ENCODE measurements at places on chromosomes 7 and 10.

GRCh38 chr7:65968256-65969185 is 13.5 kb downstream of the GUSB start:
- DNase-seq = no peak

DNA sequence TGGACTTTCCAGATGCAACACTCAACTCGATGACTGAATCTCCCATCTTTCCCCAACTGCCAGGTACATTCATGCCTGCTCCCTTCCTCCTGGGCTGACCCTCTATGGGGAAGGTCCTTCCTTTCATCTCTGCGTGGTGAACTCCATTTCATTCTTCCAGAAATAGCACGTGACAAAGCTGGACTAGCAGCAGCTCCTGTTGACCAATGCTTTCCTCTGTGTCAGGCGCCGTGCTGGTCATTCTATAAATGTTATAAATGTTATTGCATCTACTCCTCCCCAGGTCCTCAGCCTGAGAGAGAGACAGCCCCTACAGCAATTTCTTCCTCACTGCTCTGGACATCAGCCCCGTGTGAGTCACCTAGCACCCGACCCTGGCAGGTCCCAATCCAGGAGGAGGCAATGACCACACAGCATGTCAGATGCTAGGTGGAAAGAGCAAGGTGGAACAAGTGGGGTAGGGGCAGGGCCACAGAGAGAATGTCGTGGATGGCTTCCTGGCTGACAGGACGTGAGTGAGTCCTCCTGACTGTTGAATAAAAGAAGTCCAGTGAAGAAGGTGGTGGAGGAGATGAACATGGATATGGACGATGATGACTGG is 178.1 kb downstream of the ADAM12 start:
- no peak for DNase-seq

DNA sequence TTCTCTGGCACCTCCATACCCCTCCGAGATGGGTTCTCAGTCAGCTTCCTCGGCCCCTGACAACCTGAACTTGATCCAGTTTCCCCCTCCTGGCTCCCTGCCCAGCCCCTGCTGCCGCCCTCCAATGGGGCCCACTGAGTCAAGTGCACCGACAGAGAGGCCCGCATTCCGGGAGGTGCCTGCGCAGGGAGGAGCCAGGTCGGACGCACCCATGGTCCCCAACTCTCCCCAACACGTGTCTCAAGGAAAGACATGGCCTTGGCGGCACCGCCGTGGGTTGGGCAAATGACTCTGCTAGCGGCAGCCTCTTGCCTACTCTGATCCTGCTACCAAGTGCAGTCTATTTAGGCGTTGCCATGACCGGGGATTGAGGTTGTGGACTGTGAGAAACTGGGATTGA is 275.3 kb downstream of the SNX13 start:
- DNase-seq = no peak

DNA sequence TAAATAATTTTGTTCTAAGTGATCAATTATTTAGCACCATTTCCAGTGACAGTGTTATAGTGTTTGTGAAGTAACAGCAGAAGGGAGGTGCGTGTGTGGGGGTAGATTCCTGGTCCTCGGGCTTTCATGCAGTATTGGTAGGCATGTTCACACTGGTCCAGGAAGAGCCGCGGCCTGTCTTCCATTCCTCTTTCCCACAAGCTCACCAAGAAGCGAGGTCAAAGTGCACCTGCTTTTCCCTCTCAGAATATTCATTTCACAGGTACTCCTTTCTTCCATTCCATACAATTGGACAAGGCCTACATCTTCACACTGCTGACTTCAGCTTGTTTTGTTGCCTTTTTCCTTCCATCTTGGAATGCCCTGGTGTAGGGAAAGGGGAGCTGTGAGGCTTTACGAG is 151.8 kb upstream of the CELF2 start:
- DNase-seq = no peak

GRCh38 chr10:6082496-6083395 is 6.1 kb upstream of the RBM17 start:
- DNase-seq = no peak

DNA sequence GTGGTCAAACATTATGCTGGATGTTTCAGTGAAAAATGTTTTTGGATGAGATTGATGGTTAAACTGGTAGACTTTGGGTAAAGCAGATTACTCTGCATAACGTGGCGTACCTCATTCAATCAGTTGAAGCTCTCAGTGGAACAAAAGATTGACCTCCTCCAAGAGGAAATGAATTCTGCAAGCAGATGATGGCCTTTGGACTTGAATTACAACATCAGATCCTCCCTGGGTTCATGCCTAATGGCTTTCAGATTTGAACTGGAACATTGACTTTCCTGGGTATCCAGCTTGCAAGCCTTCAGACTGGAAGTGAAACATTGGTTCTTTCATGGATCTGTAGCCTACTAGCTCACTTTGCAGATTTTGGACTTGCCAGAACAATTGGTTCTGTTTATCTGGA is 169.3 kb upstream of the MALRD1 start:
- no peak for DNase-seq

DNA sequence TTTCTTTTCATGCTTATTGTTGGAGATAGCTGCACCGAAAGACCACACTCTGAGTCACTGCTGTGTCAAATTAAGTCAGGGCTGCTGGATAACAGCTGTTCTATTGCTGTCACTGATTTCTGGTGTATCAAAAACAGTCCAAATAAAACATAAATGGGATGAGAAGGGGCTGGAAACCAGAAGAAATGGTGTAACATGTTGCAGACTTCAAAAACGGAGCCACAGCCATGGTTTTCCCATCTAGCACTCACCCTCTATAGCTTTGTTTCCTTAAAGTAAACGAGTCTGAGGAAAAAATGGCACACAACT is 103.3 kb upstream of the DIP2C start:
- DNase-seq = no peak

DNA sequence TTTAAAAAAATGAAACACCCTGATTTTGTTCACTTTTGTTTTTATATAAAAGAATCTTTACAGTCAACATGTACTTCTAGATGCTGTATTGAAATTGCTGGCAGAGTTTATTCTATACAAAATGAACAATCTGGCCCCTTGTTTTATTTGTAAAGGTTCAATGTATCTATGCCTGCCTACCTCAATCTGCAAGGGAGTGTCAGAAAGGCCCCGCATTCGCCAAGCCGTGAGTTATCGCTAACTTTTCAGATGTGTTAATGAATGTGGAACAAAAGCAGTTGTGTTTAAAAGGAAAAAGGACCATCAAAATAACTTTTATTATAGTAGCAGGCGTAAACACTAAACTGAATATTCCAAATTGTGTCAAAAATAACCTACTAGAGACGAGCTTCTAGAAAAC is 14.6 kb downstream of the LUC7L2 start:
- DNase-seq = no peak

GRCh38 chr10:67036808-67037207 is 111.0 kb downstream of the LRRTM3 start:
- DNase-seq = no peak

GRCh38 chr10:77072836-77073662 is 564.6 kb downstream of the KCNMA1 start:
- no peak for DNase-seq

DNA sequence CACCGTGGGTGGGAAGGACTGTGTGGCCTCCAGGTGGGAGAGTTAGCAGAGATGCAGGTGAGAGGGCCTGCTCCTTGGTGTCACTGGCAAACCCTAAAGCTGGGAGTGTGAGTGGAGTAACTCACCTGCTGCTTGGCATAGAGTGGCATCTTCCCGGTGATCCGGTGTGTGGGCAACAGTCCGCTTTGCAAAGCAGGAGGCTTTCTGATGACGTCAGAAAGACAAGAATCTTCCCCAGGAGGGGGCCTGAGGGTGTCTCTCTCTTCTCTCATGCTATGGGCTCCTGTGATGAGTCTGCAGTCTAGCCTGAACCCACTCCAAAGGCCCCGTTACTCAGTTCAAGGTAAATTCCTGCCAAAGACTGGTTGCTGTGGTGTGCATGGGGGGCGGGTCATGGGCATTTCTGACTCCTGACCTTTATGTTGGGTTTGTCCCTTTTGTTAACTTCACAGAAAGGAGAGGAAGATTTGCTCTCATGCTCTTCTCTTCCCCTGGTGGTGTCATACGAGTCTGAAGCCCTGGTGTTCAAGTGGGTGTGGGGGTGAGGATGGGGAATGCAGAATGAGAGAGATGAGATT is 187.9 kb downstream of the GATA3 start:
- DNase-seq = no peak

GRCh38 chr10:82409671-82410070 is 534.7 kb downstream of the NRG3 start:
- DNase-seq = no peak

- DNase-seq = no peak
Observed at GRCh38 chr10:26890956-26891355, 30.2 kb upstream of the ABI1 start.

DNA sequence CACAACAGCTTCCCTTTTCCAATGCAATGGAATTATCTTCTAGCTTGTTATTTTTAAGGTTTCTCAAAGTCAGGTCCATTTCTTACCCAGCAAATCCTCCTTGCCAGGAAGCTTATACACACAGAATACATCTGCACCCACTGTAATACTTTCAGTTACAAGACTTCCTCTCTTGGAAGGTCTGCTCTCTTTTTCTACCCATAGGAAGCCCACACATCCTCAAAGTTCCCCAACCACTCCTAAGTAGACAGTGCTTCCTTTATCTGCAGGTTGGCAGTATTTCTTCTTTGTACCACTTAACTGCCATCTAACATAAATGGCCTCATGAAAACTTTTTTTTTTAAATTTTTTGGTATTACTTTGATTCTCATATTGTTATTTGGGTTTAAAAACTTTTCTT is 155.6 kb downstream of the TAX1BP1 start:
- no peak for DNase-seq

- DNase-seq = no peak
Observed at GRCh38 chr7:82726038-82726800, 282.6 kb upstream of the CACNA2D1 start.

DNA sequence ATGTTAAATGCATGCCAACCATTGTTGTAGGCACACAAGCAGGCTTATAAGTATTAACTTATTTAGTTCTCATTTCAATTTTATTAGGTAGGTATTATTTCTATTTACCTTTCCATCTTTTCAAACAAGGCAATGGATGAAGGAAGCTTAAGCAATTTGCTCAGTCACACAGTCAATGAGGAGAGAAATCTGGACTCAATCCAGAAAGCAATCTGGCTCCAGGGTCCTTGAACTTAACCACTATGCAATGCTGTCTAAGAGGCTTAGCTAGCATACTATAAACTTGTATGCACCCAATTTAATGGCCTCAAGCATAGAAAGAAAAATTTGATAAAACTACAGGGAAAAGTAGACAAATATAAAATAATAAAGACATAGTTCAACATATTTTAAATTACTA is 88.6 kb downstream of the VWDE start:
- DNase-seq = no peak

DNA sequence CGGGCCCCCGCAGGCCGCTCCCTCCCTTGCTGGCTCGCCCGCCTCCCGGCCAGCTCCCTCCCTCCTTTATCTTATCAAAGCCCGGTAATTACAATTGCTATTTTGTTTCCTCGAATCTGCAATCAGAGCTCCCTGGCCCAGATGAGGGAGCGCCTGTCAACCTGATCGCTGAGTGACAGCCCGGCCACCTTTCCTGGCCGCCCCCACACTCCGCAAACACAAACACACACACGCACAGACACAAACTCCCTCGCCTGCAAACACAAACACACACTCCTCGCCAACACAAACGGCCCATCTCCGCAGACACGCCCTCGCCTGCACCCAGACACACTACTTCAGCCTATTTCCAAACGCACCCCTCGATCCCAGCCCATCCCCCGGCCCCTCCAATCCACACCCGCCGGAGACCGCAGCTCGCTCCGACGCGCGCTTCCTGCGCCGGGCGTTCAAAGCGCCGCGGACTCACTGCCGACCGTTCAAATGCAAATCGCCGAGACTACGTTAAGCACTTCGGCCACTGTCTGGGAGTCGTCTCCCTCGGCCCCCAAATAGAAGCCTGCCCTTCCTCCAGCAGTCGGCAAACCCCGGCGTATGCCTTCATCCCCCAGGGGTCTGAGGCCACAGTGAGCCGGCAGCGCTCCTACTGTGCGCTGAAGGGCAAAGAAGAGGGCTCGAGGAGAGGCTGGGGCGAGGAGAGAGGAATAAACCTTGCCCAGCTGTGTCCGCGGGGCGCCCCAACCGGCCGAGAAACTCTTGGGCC is 3.0 kb upstream of the FGF8 start:
- DNase-seq = no peak

DNA sequence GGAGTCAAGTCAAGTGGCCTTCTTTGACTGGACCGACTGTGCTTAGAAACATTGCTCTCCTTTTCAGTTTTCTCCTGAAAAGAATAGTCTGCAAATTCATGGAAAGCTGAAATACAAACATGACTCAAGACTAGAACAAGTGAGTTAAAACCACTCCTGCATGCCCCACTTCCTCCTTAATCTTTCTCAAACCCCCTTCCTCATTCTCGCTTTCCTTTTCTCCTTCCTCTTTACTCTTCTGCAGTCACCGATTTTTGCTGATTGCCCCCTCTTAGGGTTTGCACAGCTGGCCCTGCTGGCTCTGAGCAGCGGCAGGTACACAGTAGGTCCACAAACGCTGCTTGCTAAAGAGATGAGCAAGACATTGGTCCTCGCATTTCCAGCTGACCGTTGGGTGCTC is 34.8 kb upstream of the MKI67 start:
- no peak for DNase-seq

GRCh38 chr7:29806208-29806994 is at the start of gene WIPF3:
WIPF3 (plus strand) TSS chr7:29806508; CDS start chr7:29834725, 28,217 bp downstream.
- no peak for DNase-seq

GRCh38 chr10:128979405-128979804 is 487.6 kb upstream of the MGMT start:
- no peak for DNase-seq

DNA sequence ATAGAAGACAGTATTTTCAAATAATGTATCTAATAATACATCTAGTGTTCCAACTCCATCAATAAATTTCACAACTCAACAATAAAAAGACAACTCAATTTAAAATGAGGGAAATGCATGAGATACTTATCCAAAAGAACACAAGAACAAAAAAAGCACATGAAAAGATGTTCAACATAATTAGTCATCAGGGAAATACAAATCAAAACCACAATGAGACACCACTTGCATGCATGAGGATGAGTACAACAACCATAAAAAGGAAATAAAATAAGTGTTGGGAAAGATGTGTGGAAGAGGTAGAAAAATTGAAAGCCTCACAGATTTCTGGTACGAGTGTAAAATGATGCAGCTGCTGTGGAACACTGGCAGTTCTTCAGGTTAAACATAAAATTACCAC is 111.6 kb upstream of the PTPRZ1 start:
- no peak for DNase-seq

DNA sequence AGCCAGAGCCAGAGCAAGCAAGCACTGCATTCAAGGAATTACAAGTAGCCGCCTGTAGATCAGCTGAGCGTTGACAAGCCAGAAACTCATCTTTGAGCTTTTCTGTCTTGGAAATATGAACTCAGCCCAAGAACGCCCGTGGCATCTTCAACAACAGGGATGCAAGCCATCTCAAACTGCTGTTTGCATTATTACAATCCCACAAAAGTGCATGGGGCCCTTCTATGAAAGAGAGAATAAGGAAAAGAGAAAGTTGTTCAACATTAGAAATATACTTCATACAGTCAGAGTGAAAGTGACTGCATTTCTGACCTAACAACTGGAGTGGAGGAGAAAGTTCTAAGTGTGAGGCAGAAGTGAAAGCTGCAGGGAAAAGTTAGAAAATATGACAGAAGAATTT is 6.5 kb downstream of the SGCE start:
- DNase-seq = no peak

Data from putamen (tissue), 1 donor.